Activated CD4-positive, CD25-positive, alpha-beta regulatory T cell treated with anti-CD3 and anti-CD28 coated beads, Interleukin-2, amount 50 U/mL, for 16 hours (primary cell): ENCODE measurements at places on chromosomes 6 and 20.

GRCh38 chr6:116234689-116235088 lies 19.2 kb downstream of the TSPYL4 start:
- DNase-seq = no peak

DNA sequence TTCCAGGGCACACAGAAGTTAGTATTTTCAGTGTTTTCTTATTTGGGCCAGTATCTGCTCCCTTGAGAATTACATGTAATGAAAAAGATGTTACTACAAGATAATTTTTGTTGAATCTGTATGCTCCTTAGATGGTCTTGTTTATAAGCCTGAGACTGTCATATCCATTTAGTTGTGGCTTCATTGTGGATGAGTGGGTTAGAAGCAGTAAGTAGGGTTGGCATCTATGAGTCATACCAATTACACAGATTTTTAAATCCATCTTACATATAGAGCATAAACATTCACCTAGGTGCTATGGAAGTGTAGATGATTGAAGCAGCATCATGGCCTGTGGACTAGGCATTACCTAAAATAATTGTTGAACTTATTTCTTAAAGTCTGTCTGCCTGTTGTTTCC lies 13.5 kb upstream of the BAG2 start:
- DNase-seq = no peak

GRCh38 chr6:145904868-145905267 lies 59.3 kb downstream of the SHPRH start:
- no peak for DNase-seq

DNA sequence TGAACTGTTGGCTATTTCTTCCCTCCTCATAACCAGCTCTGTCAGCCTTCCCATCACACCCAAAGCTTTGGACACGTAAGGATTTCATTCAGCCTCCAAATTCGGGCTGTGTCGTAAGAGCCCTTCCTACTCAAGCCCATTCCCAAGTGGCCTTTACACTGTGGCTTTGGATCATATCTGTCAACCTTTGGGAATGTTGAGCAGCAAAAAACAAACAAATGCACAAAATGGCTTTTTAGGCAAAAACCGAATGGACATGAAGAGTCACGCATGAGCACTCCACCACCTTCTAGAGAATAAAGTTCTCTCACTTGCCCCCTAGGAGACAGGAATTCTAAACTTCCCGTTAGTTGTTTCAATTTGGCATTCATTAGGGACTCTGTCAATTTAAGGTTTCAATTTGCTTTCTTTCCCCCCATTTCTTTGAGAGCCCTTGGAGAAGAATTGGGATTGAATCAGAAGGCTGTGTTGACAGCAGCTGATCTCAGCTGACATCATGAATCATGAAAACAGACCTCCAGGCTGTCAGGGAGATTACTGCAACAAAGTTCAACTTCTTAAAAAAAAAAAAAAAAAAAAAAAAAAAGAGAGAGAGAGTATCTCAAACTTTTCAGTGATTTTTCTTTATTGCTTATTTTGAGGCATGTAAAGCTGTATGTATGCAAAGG lies 110.3 kb downstream of the BCAS1 start:
- no peak for DNase-seq

GRCh38 chr6:39801456-39802251 lies 9.5 kb downstream of the DAAM2 start:
- DNase-seq = no peak

GRCh38 chr6:63643862-63644261 lies 8.3 kb downstream of the PHF3 start:
- DNase-seq = no peak

DNA sequence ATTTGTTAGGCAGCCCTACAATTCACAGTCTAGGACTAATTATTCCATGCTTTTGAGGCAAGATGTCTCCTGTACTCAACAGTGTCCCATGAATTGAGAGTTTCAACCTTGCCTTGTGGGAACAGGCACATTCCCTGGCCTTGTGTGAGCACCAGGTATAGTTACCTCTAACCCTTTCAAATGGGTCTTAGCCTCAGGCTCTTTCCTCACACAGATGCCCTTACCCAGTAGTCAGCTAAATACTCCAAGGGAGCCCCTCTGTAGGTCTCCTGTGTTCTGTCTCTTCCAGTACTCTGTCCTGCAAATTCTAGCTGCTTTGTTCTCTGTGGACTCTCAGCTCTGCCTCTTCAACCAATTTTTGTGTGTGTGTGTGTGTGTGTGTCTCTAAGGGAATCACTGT lies 135.3 kb downstream of the ZFAND3 start:
- no peak for DNase-seq

DNA sequence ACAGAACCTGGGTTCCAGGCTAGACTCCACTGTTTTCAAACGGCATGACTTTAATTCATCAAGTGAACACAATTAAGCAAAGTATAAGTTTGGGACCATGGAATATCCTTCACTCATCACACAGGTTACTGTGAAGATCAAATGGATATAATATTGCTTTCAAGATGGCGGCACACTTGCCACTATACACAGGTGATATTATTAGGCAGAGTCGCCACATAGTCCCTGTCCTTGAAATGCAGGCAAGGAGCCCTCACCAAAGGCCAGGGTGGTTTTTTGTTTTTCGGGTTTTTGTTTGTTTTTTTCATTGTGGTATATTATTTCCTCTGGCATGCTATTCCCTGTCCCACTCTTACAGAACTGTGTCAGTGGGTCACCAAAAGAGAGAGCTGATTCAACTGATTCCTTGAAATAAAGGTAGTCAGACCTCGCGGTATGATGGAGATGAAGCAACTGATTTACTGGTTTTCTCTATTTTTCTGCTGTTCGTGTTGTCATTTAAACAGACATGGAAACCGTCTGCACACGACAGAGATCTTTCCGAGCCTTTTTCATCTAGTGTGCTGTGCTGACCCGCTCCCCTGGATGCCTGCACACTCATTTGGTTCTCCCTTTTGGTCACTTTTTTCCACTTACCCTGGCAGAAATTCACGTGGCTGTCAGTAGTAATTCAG lies 29.7 kb downstream of the MYB start:
- DNase-seq = no peak

- no peak for DNase-seq
Measured at GRCh38 chr20:39225978-39226377, 263.8 kb downstream of the DHX35 start.

DNA sequence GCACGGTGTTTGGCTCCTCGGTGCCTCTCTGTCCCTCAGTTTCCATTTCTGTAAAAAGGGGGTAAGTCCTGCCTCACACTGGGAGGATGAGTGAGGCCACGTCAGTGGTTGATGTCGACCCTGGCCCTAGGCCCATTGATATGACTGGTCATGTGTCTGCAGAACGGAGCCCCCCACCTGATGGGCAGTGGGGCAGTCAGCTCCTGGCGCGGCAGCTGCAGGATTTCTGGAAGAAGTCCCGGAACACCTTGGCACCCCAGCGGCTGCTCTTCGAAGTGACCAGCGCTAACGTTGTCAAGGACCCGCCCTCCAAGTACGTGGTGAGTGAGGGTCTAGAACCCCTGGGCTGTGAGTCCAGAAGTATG lies 1.2 kb downstream of the SNX21 start:
- no peak for DNase-seq

DNA sequence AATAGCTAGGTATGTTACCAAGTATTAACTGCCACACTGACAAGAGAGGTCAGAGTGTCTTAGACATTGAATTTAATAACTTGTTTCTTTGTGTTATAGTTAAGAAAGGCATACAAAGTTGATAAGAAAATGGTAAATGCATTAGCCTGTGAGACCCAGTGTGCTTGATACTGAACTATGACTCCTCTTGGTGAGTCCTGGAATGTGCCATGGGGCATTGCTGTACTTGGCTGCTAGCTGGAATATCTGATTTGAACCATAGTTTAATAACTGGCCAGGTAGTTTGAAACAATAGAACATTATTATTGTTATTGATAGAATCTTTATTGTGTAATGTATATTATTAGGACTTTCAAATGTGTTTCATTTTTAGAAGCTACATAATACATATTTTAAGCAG lies 70.0 kb downstream of the ZFAND3 start:
- no peak for DNase-seq

DNA sequence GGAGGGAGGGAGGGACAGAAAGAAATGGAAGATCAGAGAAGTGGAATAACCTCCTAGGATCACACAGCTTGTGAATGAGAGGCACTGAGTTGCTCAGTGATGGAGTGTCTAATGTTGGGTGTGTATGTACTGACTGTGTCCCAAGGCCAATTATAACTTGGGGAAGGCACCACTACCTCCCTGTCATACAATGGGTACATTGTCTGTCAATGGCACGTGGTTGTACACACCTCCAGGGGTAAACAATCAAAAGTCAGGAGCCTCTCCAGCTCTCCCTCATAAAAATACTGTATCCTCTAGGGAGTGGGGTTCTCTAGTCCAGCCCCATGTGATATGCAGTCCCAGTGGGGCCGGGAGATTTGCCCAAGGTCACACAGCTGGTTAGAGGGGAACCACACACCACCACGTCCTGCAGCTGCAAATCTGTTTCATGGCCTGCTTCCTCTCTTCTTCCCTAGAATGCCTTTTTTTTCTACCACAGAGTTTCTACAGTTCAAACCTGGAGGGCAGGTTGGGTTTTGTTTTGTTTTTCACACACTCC lies 112.5 kb downstream of the SNX5 start:
- no peak for DNase-seq

DNA sequence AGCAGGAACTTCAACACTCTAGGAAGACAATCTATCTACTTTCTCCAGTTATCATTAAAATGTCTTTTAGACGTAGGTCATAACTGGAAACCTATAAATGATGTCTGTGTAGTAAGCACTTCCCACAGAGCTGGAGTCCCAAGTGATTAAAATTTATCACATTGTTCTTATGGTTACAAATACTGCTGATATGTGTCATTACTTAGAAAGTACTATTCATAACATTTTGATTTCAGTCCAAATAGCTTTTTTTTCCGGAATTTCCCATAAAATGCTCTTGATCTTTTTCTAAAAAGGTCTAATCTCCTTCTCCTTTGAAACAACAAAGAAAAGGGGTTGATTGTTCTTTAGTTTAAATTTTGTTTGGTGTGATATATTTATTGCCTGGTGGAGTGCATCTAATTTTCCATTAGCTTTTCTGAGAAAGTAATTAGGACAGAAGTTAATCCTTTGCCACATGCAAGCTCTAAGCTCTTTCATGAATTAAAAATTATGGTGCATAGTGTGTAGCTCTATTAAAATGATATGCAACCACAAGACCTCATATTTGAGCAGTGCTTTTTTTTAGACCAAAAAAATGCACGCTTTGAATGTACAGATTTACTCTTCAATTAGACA lies 132.7 kb upstream of the TCF21 start:
- no peak for DNase-seq

- DNase-seq = no peak
Measured at GRCh38 chr6:88238065-88238464, 71.9 kb upstream of the CNR1 start.

DNA sequence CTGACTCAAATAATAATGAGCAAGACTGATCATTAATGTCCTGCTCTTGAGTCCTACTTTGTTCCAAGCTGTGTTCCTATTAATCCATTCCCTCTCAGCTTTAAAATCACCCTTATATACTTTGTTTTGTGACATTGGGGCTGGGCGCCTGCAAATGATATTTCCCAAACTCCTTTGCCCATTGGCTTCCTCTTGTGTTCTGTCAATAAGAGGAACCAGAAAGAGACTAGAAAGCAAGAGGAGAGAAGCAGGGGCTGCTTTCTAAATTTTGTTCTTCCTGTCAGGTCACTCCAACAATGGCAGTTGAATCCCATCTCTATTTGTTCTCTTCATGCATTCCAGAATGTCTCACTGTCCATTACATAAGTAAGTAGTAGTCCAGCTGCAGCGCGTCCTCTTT lies 21.6 kb upstream of the TRIM27 start:
- DNase-seq = no peak

DNA sequence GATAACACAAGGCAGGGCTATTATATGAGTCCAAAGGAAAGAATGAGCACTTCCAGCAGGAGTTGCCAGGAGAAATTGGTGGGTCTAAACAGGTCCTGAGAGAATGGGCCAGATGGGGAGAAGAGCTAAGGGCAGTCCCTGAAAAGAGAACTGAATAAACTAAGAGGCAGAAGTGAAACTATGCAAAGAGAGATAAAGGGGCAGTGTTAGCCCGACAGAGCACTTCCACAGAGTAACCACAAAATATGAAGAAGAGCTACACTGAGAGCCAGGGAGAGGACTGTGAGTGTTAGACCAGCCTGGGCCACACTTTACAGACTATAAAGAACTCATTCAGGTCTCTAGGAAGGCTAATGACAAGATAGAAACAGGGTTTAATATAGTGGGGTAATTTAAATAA lies 43.8 kb downstream of the RALGAPA2 start:
- no peak for DNase-seq

DNA sequence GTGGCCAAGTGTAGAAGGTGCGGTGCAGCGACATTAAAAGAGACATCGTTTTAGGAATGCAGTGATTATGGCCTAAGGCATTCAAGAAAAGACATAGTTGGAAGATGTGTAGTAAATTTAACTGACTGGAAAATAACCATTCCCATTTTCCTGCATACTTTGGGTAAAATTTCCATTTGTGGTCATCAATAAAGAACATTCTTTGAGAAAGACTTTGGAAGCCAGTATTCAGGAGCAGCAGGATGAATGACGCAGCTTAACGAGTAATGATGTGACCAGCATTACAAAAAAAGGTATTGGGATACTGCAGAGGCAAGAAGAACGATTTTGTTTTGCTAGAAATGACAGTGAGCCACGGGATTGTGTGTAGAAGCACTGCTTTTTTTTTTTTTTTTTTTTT lies 7.0 kb upstream of the RWDD1 start:
- DNase-seq = no peak

DNA sequence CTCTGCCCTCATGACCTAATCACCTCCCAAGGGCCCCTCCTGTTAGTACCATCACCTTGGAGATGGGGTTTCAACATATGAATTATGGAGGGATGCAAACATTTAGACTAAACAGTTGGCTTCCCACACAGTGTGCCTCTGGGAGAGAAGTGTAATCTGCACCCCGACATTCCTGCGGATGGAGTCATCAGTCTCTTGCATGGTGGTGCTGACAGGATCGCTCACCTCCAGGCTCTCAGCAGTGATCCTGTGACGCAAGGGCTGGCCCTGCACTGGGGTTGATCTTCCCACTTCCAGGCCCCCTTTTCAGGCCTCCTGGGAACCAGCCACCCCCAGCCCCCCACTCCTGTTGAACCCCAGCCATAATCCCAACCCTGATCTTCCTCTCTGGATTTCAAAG lies 16.0 kb upstream of the PI16 start:
- no peak for DNase-seq

DNA sequence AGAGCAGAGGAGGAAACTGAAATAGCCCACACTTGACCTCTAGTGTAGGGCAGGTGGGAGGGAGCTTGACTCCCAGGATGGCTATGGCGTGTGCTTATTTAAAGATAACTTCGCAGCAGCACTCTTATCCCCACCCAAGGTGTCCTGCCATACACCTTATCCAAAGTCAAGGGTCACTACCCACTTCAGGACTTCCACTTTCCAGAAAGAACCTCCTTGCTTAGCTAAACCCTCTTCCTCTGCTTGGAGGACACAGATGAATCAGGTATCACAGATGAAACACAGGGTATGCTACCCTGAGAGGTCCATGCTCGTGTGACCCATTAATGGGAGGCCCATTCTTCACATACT lies 2.3 kb downstream of the RIN2 start:
- DNase-seq = no peak
